ENCODE measurements at places on chromosomes 5 and 9. TPM values are rescaled to one million over a fixed set of nuclear protein-coding genes. Genes with fewer than 3 reads are reported as not detected.

- no peak for DNase-seq
Measured at GRCh38 chr5:131239686-131240085, 24.2 kb upstream of the CDC42SE2 start.

GRCh38 chr9:112361601-112362000, 18.3 kb upstream of the HSDL2 start:
- peak; percentile 48 for DNase-seq

GRCh38 chr9:15276328-15276938, 30.6 kb downstream of the TTC39B start:
- peak; percentile 38 for DNase-seq

- DNase-seq, result peak; percentile 85
Measured at GRCh38 chr5:139660923-139661814, 13.0 kb downstream of the CXXC5 start.

GRCh38 chr5:156778752-156779151, 71.3 kb upstream of the PPP1R2B start:
- no peak for DNase-seq

DNA sequence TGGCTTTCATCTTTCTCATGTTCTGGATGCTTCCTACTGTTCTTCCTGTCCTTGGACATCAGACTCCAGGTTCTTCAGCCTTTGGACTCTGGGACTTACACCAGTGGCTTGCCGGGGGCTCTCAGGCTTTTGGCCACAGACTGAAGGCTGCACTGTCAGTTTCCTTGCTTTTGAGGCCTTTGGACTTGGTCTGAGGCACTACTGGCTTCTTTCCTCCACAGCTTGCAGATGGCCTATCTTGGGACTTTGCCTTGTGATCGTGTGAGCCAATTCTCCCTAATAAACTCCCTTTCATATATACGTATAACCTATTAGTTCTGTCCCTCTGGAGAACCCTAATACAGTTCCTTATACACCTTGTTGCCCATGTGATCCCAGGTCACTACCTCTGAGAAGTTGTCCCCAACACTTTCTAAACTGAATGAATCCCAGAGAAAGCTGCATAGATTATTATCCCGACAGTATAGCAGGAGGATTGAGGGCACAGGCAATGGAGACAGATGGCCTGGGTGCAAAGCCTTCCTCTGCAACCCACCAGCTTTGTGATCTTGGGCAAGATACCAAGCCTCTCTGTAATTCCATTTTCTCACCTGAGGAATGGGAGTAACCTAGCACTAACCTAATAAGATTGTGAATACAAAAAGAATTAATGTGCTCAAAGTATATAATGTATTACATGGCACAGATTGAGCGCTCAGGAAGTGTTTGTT, 449.6 kb upstream of the BRINP1 start:
- DNase-seq, result no peak

GRCh38 chr9:82037126-82037525, 48.6 kb downstream of the SPATA31D1 start:
- DNase-seq, result no peak

DNA sequence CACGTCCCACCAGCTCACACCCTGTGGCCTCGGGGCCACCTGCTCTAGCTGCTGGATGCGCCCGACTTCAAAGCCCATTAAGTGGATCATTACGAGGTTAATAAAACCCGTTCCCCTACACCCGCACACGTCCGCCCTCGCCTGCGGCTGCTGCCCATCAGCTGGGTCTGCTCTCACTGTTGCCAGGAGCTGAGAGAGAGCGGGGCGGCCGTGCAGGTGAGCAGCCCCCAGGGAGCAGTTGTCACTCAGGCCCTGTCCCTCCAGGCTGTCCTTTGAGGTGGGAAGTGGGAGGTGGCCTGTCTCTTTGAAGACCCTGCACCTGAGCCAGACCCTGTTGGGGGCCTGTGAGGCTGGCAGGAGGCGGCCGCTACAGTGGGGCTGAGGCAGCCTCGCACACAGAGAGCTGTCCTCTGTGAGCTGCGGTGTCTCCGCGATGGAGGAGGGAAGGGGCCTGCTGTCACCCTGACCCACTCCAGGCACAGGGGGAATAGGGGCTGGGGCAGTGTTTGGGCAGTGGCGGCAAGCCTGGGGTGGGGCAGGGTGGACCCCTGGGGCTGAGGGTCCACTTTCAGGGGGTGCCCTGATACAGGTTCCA, 12.8 kb upstream of the UNC5A start:
- DNase-seq, result no peak

GRCh38 chr5:121199216-121199999, 652.3 kb upstream of the FTMT start:
- no peak for DNase-seq

DNA sequence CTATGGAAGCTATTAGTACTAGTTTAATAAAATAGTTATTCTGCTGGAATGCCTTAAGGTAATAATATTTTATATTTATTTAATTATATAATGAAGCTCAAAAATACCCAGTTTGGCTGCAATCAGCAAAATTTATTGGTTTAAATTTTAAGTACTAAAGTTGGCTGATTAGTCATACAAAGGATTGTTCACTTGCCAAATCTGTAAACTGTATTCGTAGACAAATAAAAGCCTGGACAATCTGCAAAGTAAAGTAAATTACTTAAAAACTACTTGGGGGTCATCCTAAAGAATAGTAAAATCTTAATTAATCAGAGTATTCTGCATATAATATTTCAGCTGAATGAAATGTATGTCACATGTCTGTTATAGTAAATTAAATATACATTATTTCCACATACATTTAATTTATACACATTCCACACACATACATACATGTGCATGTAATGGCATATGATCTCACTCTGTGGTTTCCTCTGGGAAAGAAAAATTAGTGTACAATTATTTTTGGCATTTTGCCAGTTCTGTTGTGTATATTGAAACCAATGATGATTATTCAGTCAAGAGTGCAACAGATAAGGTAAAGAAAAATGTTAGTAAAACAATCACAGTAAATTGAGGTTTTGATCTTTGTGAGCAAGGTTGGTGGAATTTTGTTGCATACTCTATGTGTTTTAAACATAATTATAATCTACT, 455.9 kb downstream of the CDH9 start:
- DNase-seq, result peak; percentile 46

DNA sequence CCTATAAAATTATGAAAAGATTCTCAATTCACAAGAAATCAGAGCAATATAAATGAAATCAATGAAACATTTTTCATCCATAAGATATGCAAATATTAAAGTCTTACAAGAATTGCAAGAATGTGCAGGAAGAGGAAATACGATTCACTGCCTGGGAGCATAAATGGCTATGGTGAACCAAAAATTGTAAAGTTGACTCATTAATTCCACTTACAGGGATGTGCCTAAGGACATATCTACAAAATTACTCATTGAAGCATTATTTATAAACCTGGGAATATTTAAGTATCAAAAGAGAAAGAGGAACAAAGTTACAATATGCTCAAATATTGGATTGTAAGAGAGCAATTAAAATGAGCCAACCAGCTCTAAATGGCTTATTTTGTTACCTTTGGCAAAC, 6.9 kb upstream of the NIPSNAP3A start:
- DNase-seq, result peak; percentile 78

DNA sequence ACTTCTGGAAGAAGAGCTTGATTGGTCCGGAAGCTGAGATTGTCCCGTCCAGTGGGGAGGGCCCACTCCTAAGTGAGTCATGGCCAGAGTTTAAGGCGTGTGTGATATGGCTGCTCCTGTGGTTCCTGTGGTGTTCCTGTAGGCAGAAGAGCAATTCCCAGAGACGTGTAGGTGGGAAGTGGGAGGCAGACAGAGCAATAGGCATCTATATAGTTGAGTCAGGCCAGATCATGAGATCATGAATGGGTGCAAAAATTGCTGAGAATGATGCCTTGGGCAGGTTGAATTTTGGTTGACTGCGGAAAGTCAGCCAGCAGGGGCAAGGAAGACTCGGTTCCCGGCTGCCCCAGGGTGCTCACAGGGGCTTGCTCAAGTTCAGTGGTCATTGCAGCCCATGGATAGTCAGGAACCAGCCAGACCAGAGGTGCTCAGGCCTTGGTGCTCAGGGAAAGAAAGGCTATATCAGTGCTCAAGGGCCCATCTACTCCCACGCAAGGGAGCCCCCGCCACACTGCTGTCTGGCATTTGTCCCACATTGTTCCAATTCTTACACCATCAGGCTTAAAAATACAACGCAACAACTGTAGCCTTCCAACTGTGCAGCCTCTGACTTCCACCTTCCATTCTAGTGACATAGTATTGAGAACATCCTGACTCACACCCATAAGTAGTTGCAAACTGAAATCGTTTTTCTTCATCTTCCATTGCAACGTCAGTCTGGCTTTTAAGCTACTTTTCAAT, 21.0 kb upstream of the GSN start:
- DNase-seq, result no peak

- no peak for DNase-seq
Measured at GRCh38 chr5:171419688-171420430, 412 bp downstream of the FGF18 start.

DNA sequence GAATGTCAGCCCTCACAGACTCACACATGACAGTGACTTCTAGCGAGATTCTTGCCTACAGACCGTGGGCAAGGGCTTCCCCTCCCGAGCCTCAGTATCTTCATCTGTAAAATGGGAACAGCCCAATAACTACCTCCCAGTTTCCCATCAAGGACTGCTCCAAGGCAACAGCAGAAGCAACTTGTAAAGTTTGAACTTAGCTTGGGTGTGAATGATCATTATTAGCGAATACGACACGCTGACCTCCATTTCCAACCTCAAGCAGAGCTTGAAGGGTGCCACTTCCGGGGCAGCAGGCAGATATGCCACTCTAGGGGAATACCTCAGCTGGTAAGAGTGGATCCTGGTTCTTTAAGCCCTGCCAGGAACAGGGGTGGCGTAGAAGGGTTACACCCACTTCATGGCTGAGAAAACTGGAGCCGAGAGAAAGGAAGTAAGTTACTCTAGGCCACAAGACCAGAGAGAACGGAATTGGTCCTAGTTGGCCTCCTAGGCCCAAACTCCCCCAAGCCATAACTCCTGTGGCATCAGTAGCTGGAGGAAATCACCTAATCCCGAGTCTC, 2.0 kb downstream of the RNF44 start:
- DNase-seq, result peak; percentile 49

DNA sequence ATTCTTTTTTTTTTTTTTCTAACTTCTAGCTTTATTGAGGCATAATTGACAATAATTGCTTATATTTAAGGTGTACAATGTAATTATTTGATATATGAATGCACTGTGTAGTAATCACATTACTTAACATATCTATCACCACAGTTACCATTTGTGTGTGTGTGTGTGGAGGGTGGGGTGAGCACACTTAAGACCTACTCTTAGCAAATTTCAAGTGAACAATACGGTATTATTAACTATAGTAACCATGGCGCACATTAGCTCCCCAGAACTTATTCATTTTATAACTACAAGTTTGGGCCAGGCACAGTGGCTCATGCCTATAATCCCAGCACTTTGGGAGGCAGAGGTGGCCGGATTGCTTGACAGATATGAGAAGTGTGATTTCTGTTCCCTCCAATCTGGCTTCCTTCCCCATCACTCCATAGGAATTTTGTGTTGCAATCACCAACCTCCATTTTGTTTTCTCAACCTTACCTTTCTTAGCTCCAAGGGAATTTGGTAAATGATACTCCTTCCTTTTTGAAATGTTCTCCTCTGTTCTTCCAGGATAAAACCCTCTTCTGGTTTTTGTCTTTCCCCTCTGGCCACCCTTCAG, 14.9 kb downstream of the TXN start:
- DNase-seq, result peak; percentile 88

DNA sequence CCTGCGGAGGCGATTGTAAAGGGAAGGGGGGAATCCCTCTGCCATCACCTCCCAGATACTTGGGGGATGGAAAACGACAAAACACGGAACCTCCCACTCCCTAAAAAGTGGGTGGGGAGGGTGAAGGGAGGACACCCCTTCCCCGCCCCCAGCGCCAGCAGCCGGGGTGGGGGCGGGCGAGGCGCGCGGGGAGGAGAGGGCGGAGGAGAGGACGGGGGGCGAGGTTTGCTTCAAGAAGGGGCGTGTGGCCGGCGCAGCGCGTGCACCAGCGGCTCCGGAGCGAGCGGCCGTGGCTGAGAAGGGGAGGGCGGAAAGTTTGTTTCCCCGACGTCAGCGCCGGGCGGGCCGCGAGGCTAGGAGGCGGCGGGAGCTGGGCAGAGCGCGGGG, at the start of gene PRRX2:
TSS of gene PRRX2 (plus strand) at position 259 of the 387 bp plus-strand sequence. CDS start 221 bp downstream, outside the sequence.
- DNase-seq, result no peak

DNA sequence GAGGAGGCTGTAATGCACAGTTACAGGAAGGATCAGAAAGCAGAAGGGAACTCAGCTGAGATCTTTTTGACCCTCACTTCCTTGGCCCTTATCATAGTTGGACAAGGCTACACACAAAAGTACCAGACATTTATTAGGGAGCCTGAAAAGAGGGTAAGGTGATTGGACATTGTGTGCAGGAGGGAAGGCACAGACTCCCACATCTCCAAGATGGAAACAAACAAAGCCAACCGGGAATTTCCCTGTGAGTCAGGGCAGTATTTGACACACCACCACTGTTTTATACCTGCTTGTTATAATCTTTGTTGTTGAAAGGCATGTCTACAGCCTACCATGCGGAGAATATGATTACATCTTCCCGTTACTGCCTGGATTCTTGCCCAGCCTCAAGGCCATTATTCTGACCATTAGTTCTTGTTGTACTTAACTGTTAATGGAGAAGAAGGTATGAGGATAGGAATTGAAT, 3.0 kb upstream of the CCNG1 start:
- peak; percentile 90 for DNase-seq

- DNase-seq, result peak; percentile 49
Measured at GRCh38 chr5:72494623-72495124, 12.5 kb downstream of the ZNF366 start.

GRCh38 chr9:110148384-110148783, 59.6 kb downstream of the C9orf152 start:
- DNase-seq, result no peak

- no peak for DNase-seq
Measured at GRCh38 chr9:127168756-127169574, 46.5 kb upstream of the ANGPTL2 start.

GRCh38 chr5:116861666-116862065, 287.0 kb upstream of the SEMA6A start:
- DNase-seq, result peak; percentile 2

DNA sequence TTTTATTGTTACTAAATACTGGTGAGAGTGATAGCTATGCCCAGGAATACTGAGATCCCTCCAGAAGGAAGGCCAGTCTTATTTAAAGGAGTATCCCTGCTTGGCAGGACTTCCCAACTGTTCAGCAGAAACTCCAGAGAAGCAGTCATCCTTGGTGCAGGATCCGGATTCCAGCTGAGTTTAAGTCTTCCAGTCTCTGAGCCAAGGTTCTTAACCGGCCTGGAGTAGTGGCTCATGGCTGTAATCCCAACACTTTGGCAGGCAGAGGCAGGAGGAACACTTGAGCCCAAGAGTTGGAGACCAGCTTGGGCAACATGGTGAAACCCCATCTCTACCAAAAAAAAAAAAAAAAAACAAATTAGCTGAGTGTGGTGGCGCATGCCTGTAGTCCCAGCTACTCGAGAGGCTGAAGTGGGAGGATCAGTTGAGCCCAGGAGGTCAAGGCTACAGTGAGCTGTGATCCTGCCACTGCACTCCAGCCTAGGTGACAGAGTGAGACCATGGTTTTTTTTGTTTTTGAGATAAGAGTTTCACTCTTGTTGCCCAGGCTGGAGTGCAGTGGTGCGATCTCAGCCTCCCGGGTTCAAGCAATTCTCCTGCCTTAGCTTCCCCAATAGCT, 7.6 kb downstream of the NAIF1 start:
- DNase-seq, result no peak

- DNase-seq, result no peak
Measured at GRCh38 chr9:134314039-134314949, 12.0 kb upstream of the RXRA start.

Gene NR4A3
- total RNA-seq, result not detected

Gene EGFLAM
- total RNA-seq, result 0.13 TPM

Gene IRX1
- 5.2 TPM for total RNA-seq

Gene CD14
- total RNA-seq, result 3.2 TPM

Gene PPP3R2
- not detected for total RNA-seq

Gene BNC2
- under 0.01 TPM for total RNA-seq

Gene PCDHB4
- total RNA-seq, result 0.13 TPM

Gene TTC16
- total RNA-seq, result not detected

Gene ZNF883
- 1.2 TPM for total RNA-seq

Gene PCDHB6
- total RNA-seq, result not detected
